ENCODE measurements at places on chromosomes 6 and 20.

DNA sequence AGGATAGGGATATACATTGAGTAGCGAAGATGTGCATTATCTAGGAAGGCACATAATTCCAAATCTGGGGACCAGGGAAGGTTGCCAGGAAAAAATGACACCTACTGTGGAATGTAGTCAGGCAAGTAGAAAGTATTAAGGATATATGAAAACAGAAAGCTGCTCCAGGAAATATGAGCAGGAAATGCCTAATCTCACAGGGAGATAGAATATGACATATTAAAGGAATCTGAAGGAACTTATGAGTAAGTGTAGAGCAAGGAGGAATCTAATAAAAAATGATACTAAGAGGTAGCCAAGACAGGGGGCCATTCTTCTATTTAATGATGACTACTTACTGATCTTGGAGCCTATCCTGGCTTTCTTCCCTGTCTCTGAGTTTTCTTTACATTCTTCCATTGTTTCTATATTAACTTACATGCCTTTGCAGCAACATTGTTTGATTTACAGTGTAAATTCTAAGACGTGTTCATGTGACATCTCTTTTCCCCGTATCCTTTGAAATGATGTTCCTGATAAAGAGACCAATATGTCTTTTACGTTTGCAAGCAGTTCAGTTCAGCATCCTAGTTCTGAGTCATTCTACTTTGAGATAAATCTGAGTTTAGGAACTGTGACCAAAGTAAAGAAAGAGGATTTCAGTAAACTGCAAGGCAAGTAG lies 58.6 kb downstream of the TINAG start:
- DNase-seq: no peak

- DNase-seq: no peak
These were observed 88.4 kb downstream of the OLIG3 start for GRCh38 chr6:137405806-137406205.

DNA sequence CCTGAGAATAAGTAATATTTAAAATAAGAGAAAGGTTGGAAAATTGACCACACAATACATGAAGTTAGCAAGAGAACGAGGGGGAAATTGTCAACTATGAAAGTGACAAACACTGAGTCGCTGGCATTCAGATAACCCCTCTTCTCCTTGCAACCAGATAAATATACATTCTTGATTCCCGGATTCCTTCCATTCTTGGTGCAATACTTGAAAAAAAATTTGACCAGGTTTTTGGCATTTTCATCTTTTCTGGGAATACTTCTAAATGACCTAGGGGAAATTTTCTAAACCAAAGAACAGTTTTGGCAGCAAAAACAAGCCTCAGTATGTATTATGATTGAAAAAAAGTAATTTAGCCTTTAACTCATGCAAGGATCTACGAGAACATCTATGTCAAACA lies 164.0 kb downstream of the PDE7B start:
- no peak for DNase-seq

GRCh38 chr20:32891926-32892660 lies 33.4 kb downstream of the EFCAB8 start:
- no peak for DNase-seq

- DNase-seq: no peak
These were observed 68.2 kb downstream of the TBC1D7 start for GRCh38 chr6:13260101-13260598.

GRCh38 chr20:47273591-47274235 lies 82.8 kb downstream of the ZMYND8 start:
- no peak for DNase-seq

- DNase-seq: no peak
These were observed 704.3 kb downstream of the EPM2A start for GRCh38 chr6:145031001-145031400.

DNA sequence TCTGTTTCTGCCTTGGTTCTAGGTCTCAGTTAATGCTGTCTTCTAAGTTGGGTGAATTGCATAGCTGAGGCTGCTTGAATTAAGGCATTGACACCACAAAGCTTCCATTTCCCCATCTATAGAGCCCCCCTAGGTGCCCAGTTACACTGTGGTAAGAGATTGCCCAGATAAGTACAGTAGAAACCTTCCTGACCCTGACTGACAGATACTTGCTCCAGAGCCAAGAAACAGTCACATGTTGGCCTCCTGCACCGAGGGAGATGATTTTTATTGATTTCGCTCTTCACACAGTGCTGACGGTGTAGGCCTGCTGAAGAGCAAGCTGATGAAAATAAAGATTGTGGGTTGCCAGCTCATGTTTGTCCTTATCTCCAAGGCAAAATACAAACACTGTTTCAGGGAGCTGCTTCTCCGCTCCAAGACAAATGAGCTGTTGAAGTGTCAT lies 67.9 kb downstream of the TRMT11 start:
- DNase-seq: no peak

DNA sequence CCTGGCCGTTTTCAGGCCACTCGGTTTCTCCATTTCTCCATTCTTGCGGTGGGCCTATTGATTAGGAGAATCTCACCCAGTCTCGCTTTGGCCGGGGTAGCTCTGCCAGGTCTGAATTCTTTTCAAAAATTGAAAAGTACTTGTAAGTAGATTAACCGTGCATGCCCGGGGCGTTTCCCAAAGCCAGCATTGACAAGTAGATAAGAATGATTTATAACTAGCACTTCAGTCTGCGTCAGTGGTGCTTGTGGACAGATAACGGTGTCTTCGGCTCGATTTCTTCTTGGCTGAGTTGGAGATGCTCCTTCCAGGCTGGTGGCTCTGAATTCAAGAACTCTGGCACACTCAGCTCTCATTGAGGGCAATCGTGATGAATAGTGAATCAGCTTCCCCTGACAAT lies 29.0 kb downstream of the SLC24A3 start:
- no peak for DNase-seq

DNA sequence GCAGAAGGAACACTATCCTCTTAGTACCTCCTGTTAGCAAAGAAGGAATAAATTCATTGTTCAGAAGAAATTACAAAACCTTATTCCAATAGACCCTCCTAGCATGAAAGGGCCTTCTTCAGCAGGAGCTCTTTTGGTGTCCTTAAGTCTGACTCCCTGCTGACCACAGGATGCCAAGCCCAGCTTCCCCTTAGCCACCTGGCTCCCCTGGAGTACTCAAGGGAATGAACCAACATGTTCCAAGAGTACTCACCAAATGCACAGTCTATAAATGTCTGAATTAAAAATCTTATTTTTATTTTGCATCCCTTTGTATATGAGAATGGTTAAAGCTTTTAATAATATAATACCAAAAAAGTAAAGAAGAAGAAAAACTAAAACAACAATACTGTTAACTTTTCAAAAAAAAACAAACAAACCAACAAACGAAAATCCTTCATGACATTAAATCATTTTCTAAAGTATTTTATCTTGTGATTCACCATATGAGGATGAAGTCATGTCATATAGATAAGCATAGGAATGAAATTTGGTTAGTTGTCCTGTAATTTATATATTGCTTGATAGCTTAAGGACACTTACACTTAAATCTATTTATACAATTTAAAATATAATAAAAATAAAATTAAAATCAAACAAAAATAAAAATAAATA lies 1355.1 kb downstream of the HACE1 start:
- no peak for DNase-seq

DNA sequence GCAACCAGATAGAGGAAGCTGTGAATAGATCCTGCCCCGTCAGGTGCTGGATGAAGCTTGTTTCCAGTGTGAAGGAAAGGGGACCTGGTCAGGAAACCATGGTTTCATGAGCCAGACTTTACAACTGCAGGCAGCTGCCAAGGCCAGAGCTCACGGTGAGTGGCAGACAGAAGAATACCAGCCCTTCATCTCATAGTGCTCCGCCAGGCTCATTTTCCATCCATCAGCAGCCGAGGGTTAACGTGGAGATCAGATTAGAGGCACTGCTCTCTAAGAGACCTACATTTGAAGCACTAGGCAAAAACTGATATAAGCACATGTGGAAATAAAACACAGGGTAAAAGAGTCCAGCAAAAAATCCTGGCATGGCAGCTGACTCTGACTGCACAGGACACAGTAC lies 172.4 kb downstream of the CD24 start:
- no peak for DNase-seq

- DNase-seq: no peak
These were observed 453 bp downstream of the CEP57L1 start for GRCh38 chr6:109095835-109096084.

DNA sequence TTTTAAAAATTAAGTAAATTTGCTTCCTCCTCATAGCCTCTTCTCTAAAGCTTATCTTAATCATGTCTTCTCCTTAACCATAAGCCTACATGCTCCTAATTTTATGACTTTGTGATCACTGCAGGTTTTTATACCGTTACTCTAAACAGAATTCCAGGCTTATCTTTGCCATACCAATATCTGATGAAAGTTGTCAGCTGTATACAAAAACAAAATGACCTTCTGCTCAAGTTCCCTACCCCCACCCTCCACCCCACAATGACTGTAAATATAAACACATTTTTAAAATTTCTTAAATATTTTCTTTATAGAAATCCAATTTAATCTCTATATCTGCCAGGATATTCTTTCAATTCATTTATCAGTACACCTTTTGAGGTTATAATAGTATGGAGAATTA lies 60.5 kb upstream of the SGK1 start:
- no peak for DNase-seq

All from RPMI8226 (cell line).